Activated naive CD8-positive, alpha-beta T cell treated with anti-CD3 and anti-CD28 coated beads, Interleukin-2, amount 50 U/mL, for 24 hours (primary cell): ENCODE measurements at places on chromosomes 2 and 18.

GRCh38 chr2:219538504-219538951 lies 5.1 kb downstream of the CHPF start:
- DNase-seq = no peak

- DNase-seq = no peak
Observed at GRCh38 chr2:171083451-171083850, 77.2 kb downstream of the TLK1 start.

- no peak for DNase-seq
Observed at GRCh38 chr2:206045251-206045650, 40.7 kb downstream of the INO80D start.

GRCh38 chr18:45664824-45665763 lies 49.8 kb downstream of the SLC14A2 start:
- peak; percentile 67 for DNase-seq

GRCh38 chr18:10320791-10321190 lies 133.6 kb upstream of the APCDD1 start:
- DNase-seq = no peak

DNA sequence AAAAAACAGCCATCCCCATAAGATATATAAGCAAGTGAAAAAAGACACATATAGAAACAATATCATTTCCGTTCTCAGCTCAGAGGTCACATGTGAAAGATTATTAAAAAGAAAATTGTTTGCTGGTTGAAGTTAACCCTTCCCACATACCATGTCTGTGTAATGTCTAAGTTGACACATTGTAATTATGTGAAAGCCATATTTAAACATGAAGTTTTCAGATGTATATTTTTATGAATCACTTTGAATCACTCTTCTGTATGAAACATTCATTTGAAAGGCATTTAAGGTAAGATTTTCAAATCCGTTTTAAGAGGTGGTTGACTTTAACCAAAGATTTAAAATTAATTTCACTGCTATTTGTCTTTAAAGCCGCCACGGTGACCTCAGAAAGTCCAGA lies 441.9 kb downstream of the RND3 start:
- DNase-seq = no peak

DNA sequence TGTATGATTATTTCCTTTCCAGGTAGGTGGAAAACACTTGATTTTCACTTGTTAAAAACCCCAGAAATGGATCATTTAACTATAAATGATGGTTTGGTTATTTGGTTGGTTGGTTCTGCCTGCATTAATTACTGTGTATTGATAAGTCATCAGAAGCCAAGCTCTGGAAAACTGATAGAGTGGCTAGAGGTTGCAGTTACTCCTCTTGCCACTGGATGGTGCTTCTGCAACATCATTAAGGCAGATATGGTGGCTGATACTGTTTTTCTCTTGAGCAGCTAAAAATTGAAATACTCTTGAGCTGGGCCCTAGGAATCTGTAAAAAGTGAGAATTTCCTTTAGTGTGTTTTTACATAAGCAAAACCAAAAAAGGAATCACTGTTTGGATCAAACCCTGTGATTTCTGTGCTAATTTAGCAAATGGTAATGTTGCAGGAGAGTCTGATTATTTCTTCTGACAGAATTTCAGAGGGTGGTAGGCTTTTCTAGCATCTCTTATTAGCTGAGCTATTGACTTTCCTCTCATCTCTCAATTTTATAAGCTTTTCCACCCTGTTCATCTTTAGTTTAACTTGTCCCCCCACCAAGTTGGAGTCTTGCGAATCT lies 54.3 kb downstream of the RAB10 start:
- no peak for DNase-seq

DNA sequence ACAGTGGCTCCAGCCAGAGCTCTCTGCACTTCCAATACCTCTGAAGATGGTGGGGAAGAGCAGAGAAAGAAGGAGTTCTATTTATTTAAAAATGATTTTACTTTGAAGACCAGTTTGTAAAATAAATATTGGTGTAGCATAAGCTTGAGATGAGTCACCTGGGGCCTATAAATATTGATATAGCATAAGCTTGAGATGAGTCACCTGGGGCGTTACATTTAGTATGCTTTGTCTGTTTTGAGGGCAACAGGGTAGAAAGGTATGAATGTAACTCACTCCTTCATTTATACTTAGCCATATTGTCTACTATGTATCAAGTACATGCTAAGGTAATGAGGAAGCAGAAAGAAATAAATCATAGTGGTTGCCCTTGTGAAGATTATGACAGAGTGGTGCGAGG lies 7.7 kb upstream of the SULT1C4 start:
- DNase-seq = no peak

DNA sequence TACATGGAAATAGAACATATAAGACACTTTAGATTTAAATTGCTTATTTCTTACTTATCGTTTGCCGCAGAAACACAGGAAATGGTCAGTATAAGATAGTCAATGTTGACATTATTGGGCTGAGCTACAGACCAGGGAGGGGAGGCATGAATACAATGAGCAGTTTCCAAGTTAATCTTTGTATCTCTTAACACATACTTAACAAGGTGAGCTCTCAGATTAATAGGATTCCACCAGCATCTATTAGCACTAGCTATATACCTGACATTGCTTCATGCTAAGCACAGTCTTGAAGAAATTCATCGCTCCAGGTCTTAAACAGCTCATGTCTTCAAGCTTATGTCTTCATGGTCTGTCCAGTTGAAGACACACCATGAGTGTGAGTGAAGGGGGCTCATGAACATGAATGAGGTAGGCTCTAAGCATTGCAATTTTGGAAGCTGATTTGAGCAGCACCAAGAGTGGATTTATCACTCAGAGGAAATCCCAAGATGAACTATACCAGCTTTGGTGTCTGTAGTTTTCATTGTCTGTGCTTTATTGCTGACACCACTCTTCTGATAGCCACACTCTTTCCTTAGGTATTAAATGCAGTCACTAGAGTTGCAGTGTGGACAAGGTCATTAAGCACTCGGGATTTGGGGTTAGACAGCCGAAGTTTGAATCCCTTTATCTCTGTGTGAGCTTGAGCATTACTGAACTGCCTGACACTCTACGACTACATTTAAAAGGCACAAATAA lies 359.3 kb upstream of the EPHA4 start:
- DNase-seq = no peak

- DNase-seq = no peak
Observed at GRCh38 chr2:38794235-38794946, 16.4 kb downstream of the GEMIN6 start.

DNA sequence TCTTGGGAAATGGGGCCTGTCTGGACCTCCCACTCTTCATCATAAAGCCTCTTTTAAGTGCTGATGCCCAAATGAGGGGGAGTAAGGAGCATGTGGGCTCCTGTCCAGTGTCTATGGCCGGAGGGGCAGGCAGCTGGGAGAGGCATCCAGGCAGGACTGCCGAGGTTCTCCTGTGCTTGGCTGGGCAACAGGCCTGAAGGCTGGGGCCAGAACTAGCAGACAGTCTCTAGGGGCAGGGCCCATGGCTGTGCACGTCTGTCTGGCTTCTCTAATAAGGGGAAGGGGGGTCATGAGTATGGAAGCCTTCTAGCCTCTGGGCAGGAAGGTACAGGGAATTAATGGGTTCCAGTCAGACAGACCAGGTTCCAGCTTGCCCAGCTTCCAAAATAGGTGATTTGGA lies 128.6 kb downstream of the SMAD2 start:
- DNase-seq = no peak

DNA sequence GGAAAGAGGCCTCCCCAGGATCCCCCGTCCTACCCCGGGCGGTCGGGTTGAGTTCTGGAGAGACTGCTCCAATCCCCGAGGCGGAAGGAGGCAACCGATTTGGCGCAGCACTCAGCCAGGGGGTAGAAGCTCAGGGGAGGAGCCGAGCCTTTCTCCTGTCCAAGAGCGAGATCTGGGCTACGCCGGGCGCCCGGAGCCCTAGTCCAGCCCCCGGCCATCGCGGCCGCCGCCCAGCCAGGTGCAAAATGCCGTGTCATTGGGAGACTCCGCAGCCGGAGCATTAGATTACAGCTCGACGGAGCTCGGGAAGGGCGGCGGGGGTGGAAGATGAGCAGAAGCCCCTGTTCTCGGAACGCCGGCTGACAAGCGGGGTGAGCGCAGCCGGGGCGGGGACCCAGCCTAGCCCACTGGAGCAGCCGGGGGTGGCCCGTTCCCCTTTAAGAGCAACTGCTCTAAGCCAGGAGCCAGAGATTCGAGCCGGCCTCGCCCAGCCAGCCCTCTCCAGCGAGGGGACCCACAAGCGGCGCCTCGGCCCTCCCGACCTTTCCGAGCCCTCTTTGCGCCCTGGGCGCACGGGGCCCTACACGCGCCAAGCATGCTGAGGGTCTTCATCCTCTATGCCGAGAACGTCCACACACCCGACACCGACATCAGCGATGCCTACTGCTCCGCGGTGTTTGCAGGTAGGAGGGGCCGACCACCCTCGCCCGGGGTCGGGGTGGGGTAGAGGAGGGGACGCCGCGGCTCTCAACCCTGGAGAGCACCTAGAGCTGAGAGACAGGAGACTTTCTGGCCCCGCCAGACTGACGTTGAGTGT lies at the start of gene DYSF:
DYSF (plus strand) TSS at position 158 of the 817 bp plus-strand sequence.
- no peak for DNase-seq

GRCh38 chr18:60327880-60328279 lies 44.7 kb downstream of the MC4R start:
- DNase-seq = no peak

GRCh38 chr18:59629894-59630293 lies 67.3 kb downstream of the CCBE1 start:
- DNase-seq = no peak

- DNase-seq = no peak
Observed at GRCh38 chr18:24000613-24001490, 13.7 kb upstream of the TTC39C start.

DNA sequence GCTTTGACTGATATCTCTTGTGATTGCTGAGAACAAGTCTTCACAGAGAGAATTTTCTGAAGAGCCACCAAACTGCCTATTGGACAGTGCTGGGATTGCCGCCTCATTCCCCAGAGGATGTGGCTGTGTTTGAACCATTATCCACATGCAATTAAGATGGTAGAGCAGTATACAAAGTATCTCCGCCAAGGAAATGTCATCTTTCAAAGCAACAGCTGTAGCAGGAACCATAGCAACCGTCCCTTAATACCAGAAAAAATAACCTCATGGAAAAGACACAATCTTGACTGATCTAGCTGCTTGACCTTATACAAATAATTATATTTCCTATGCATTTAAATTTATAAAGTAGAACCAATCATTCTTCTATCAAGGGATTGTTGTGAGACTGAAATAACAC lies 772.6 kb upstream of the FAM98A start:
- DNase-seq = no peak

DNA sequence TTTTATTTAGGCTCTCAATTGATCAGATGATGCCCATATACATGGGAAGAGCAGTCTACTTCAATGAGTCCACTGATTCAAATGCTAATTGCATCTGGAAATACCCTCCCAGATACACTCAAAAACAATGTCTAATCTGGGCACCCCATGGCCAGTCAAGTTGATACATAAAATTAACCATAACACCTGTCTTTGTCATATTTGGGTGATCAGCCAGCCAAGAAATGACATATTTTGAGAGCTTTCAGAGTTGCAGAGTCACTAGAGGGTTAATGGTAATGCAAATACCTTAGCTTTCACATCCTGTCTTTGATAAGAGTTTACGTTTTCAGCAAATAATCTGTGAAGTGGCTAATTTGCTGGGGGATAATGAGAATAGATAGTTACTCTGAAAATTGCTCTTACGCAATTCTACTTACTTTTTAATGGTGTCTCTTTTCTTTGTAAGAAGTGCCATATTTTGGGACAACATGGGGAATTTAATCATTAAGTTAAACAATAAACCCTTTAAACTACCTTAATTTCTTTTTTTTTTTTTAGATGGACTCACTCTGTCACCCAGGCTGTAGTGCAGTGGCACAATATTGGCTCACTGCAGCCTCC lies 49.1 kb downstream of the CCDC195 start:
- no peak for DNase-seq

DNA sequence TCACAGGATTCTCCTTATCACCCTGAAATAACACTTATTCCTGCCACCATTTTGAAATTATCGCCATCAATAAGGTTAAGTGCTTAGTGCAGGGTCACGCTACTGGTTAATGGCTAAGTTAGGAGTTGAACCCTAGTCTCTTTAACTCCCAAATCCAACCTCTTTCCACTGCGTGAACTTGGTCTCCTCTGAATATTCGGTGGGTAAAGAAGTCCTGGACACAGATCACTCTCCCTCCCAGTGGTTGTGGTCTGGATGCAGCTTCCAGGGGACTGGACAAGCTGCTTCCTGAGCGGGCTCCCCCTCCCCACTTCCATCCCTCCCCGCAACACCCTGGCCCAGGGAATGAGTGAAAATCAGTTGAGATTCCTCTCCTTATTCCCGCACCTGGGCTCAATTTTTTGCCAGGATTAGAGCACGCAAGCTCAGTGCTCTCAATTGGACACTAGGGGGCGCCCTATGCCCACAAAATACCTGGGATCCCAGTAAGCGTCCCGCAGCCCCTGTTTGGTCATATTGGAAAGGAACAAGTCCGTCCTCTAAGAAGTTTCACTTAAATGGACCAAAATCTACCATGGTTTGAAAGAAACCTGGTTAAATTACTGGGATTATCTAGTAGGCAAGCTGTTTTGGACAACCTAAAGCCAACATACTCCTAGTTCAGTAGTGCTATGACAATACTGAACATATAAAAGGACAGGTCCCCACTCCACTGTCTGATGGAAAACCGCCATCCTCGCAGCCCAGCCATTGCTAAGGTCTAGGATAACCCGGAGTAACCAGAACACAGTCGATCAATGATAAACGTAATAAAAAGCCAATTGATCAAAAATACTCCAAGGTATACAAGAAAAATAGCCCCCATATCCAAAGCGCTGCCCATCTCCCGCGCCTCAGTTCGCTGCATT lies 40.4 kb downstream of the DHRS9 start:
- DNase-seq = peak; percentile 76

DNA sequence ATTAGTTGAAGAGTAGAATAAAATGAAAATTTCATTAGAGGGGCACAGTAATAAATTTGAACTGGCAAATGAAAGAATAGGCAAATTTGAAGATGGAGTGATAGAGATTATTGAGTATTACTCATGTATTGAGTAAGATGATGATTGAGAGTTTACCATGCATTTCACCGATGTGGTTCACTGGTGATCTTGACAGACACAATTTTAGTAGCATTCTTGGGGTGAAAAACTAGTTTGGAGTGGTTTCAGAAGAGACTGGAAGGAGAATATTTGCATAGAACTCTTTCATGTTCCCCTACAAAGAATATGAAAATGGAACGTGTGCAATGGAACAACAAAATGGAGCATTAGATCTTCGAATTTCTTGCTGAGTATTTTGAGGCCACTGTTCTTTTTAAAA lies 121.4 kb downstream of the ASXL3 start:
- no peak for DNase-seq
